ENCODE measurements at places on chromosomes 16 and 17.

DNA sequence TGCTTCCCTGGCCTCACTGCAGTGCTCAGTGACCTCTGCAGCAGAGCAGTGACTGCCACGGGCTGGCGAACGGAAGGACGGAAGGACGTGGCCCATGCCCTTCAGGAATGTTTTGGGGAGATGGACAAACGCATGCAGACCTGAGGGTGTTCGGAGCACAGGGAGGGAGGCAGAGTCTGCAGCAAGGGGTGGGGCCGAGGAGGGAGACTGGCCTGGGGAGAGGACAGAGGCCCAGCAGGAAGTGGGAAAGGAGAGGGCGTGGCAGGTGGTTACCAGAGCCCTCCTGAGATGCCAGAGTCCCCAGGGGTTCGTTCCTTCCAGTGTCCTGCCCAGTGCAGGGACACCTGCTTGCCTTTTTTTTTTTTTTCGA lies 21.9 kb downstream of the ADORA2B start:
- no peak for DNase-seq

DNA sequence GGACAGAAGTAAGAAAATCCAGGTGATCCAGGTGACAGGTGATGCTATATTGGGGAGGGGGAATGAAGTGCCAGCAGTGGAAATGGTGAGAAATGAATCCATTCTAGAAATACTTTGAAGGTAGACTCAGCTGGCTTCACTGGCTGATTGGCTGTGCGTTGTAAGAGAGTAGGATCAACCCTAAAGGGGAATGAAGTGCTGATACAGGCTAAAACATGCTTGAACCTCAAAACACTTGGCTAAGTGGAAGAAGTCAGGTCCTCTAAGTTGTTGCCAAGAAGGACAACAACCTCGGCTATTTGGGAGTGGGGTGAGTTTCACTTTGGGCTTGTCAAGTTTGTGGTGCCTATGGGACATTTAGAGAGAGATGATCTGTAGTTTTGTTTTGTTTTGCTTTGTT lies 24.1 kb upstream of the SCNN1B start:
- DNase-seq, result no peak

DNA sequence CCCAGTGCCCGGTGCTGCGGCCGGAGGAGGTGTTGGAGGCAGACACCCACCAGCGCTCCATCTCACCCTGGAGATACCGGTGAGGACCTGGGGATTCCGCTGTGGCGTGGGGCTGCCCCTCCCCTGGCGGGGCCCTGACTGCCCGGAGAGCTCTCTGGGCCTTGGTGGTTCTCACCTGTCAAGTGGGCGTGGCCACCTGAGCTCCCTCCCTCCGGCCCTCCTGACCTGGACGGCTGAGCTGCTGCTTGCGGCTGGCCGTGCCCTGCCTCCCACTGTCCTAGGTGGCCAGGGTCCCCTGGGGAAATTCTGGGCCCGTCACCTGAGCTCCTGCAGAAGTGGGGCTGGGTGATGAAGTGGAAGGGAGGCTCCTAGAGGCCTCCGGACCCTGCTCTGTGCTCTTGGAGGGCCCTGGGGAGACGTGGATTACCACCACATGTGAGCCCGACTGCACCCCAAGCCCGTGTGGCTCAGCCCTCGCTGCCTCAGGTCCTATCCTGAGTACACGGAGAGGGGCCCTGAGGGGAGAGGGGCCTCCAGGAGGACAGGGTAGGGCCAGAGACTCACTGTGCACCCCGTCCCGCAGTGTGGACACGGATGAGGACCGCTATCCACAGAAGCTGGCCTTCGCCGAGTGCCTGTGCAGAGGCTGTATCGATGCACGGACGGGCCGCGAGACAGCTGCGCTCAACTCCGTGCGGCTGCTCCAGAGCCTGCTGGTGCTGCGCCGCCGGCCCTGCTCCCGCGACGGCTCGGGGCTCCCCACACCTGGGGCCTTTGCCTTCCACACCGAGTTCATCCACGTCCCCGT lies 1.1 kb downstream of the IL17C start:
- DNase-seq, result no peak

- DNase-seq, result no peak
Observed at GRCh38 chr17:49241692-49242397, 11.3 kb upstream of the PHOSPHO1 start.

DNA sequence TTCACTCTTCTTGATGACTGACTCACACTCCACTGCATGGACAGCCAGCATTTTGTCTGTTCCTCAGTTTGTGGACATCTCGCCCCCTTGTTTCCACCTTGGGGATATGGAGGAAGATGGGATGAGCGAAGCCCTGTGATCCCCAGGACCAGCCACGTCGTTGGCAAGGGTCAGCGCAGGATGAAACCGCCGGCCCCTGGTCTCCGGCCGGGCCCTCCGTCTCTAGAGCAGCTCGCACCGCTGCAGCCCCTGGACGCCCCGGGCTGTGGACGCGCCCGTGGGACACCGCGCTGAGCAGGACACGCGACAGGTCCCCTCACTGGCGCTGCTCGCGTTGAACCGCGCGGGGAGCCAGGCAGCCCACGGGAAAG lies 604 bp upstream of the ZC3H18 start:
- DNase-seq, result no peak

DNA sequence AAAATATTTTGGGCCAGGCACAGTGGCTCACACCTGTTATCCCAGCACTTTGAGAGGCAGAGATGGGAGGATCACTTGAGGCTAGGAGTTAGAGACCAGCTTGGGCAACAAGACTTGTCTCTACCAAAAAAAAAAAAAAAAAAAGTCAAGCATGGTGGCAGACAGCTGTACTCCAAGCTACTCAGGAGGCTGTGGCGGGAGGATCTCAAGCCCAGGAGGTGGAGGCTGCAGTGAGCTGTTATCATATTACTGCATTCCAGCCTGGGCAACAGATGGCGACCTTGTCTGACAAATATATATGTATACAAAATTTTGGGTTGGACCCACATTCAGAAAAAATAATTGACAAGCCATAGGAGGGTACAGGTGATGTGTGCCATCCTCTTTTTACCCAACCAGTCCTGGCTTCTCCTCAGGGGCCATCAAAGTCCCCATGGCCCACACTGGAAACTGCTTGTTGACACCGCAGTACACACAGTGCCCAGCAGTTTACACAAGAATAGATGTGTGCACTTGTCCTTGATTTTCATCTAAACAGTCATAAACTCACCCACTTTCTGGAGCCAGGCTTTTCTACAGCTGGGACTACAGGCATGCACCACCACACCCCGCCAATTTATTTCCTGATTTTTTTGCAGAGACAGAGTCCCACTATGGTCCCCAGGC lies 1.7 kb downstream of the CES2 start:
- DNase-seq, result no peak

- DNase-seq, result no peak
Observed at GRCh38 chr17:48558057-48558830, 13.3 kb upstream of the HOXB2 start.

DNA sequence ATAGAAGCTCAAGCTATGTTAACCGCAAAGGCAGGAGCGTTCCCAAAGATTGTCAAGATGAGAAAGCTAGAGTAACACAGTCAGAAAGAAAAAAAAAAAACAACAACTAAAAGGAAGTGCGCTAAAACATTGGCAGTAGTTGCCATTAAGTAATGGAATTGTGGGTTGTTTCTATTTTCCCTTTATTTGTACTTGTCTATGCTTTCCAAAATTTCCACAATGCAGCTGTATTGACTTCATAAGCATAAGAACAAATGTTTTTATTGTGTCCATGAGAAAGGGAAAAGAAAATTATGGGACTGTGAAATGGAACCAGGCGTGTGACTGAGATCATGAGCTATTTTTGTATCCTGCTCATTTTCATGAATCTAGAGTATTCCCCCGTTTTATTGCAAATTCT lies 153.4 kb downstream of the TMEM114 start:
- no peak for DNase-seq

DNA sequence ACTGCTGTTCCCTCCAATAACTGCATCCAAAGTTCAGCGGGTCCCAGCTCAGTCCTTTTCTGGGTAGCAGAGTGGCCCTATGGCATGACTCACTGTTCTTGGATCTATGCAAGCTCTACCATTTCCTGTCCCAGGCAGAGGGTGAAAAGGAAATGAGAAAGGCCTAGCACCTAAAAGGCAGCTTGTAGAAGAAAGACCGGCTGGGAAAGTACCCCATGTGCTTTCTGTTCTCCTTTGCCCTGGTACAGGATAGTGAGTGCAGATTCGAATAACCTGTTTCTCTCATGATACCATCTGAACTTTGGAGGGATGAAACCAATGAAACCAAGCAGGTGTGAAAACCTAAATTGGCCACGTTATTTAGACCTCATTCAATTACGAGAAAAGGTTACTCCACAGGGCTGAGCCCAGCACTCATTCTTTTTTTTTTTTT lies 12.7 kb upstream of the HASPIN start:
- peak; percentile 89 for DNase-seq

DNA sequence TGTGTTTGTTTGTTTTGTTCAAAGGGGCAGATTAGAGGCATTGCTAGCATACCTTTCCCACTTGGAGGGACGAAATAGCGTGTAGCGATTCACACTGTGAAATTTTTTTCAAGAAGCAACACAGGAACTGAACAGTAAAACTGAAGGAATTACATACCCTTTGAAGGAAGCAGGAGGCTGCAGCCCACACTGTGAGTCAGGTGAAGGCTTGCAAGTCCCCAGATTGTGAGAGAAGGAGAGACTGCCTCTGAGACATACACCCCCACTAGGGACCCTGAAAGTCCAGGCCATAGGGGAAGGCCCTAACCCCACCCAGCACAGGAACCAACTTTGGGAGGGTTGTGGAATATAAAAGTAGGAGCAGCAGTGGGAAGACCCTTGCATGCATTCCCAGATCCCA lies 69.6 kb upstream of the HS3ST3A1 start:
- no peak for DNase-seq

GRCh38 chr16:49052846-49053245 lies 228.8 kb downstream of the CBLN1 start:
- no peak for DNase-seq

DNA sequence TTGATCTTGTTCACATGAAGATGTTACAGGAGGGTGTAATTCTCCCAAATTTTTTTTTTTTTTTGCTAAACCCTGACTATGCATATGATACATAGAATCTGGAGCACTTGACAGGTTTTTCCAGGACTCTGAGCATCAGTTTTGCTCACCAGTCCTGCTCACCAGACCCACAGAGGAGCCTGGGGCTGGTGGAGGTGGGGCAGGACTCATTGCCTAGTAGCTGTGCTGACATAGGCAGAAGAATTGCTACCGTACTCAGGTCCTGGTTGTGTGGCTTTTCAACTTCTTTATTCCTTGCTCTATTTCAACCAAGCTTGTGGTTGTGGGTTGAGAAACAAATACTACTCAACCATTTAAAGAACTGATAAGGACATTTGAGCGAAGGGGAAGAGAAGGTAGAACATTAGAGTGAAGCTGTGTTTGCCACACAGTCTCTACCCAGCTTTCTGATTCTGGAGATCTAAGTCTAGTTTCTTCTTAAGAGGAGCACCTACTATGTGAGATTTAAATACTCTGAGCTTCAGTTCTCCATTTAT lies 212.4 kb downstream of the UTP18 start:
- DNase-seq, result no peak

DNA sequence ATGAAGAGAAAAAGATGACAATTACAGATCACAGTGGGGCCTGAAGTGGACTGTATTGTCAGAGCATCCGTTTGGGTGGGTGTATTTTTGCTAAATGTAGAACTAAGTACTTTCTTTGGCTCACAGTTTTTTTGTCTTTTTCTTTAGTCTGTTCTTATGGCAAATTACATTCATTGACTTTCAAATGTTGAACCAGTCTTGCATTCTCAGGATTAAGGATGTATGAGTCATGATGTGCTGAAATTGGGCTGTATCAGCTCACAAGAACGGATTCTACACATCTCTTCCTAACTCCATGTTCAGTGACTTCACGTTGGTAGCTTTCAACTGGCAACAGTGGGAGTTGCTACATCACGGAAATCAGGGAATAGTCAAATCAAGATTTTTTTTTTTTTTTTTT lies 66.5 kb downstream of the TEX2 start:
- no peak for DNase-seq

GRCh38 chr16:14389359-14389758 lies 240.7 kb downstream of the PARN start:
- no peak for DNase-seq

DNA sequence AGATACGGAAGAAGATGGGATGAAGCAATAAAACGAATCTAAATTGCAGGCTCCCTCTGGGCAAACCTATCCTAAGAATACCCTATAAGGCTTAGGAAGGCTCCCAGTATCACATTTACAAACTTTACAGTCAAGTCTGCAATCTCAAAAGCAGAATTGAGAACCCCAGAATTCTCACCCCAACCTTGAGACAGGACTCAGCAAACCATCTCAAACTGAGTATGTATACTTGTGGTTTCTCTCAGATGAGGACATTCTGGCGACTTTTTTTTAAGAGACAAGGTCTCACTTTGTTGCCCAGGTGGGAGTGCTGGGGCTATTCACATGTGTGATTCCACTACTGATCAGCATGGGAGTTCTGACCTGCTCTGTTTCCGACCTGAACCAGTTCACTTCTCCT lies 19.3 kb upstream of the ITGA2B start:
- DNase-seq, result no peak

DNA sequence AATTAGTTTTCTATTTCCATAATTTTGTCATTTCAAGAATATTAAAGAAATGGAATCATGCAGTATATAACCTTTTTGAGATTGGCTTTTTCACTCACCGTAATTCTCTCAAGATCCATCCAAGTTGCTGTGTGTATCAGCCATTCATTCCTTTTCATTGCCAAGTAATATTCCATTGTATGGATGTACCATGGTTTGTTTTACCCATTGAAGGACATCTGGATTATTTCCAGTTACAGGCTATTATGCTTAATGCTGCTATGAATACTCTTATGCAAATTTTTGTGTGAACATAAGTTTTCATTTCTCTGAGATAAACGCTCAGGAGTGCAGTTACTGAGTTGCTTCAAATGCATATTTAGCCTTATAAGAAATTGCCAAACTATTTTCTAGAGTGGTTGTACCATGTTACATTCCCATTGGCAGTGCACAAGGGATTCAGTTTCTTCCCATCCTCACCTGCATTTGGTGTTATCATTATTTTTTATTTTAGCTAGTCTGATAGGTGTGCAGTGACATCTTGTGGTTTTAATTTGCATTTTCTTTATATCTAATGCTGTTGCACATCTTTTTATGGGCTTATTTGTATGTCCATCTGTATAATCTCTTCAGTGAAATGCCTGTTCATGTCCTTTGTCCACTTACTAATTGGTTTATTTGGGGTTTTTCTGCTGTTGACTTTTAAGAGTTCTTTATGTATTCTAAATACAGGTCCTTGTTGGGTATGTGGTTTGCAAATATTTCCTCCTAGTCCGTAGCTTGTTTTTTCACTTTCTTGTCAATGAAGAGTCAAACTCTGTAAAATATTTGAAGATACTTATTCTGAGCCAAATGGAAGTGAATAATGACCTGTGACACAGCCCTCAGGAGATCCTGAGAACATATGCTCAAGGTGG lies 32.7 kb downstream of the BMERB1 start:
- DNase-seq, result no peak

DNA sequence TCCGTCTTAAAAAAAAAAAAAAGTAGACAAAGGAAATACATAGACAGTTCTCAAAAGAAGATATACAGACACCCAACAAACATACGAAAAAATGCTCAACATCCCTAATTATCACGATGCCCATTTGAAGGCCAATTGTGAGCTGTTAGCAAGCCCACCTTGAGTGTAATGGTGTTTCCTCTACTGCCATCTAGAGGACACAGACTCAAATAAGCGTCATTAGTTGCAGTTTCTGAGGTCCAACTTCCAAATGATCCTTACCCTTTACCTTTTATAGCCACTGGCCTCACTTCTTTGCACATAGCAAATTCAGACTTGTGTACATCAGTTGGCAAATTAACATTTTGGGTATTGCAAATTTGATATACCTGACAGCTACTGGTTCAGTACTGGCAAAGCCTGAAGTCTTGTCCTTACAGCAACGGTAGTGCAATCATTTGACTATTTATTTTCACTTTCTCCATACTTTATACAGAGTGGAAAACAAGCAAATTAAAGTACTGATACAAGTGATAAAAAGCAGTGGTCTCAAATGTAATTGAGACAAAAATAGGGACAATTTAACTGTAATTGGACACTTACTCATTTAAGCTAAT lies 536.3 kb upstream of the EEF2KMT start:
- no peak for DNase-seq
